ENCODE measurements at places on chromosomes 12 and 14. TPM values are rescaled to one million over a fixed set of nuclear protein-coding genes. Genes with fewer than 3 reads are reported as not detected.

The CMA1 gene
- total RNA-seq, result not detected

The SLC6A13 gene
- 0.31 TPM for total RNA-seq

The CATSPERB gene
- total RNA-seq, result not detected

The COQ5 gene
- 32.0 TPM for total RNA-seq

The RNF41 gene
- total RNA-seq, result 25.8 TPM

The OTUB2 gene
- total RNA-seq, result 3.0 TPM

The CABP1 gene
- 0.10 TPM for total RNA-seq

The CDH24 gene
- 3.2 TPM for total RNA-seq

The DLST gene
- 116 TPM for total RNA-seq

The OR6C2 gene
- total RNA-seq, result not detected

The MYH6 gene
- total RNA-seq, result 0.13 TPM

The IGFBP6 gene
- total RNA-seq, result 242 TPM

The BCL11B gene
- 0.33 TPM for total RNA-seq

The POTEG gene
- not detected for total RNA-seq

The MIP gene
- total RNA-seq, result not detected

The PZP gene
- total RNA-seq, result not detected

The ACOT6 gene
- not detected for total RNA-seq

The TSPAN8 gene
- total RNA-seq, result not detected

The HIGD1C gene
- not detected for total RNA-seq

The FOXG1 gene
- 0.20 TPM for total RNA-seq

The HVCN1 gene
- total RNA-seq, result 0.86 TPM

The NTS gene
- total RNA-seq, result 56.8 TPM

The IFNG-AS1 gene
- total RNA-seq, result not detected

The KRT2 gene
- not detected for total RNA-seq

The TAS2R10 gene
- total RNA-seq, result 0.08 TPM

The PMEL gene
- total RNA-seq, result 1.0 TPM

The SLC38A4 gene
- total RNA-seq, result 0.22 TPM

The CLECL1 gene
- total RNA-seq, result not detected

The SLC6A12 gene
- 0.68 TPM for total RNA-seq

The CLEC6A gene
- not detected for total RNA-seq

The PRKD1 gene
- total RNA-seq, result 2.8 TPM

The NKX2-1 gene
- 0.10 TPM for total RNA-seq

The INTS13 gene
- 25.5 TPM for total RNA-seq

The RBM25 gene
- total RNA-seq, result 67.2 TPM

The OR4K13 gene
- not detected for total RNA-seq

The ELK3 gene
- 56.9 TPM for total RNA-seq

The CCDC175 gene
- total RNA-seq, result not detected

The CELA1 gene
- not detected for total RNA-seq

The SPIC gene
- not detected for total RNA-seq

The GPR68 gene
- 0.18 TPM for total RNA-seq

The CTSG gene
- not detected for total RNA-seq

The KLHL33 gene
- not detected for total RNA-seq

The PLD4 gene
- total RNA-seq, result 0.05 TPM

The SSPN gene
- 0.39 TPM for total RNA-seq

The OR4E2 gene
- total RNA-seq, result not detected

Data from A549 treated with Hydrocortisone at 1 μM for 4 hours (cell line).